ENCODE measurements at places on chromosomes 4 and X. TPM values are rescaled to one million over a fixed set of nuclear protein-coding genes. Genes with fewer than 3 reads are reported as not detected.

Gene MAGEA4
- not detected for total RNA-seq

Gene FRMPD3
- 0.16 TPM for total RNA-seq

Gene CLCN4
- total RNA-seq: 15.1 TPM

Gene WAS
- 0.09 TPM for total RNA-seq

Gene RNF175
- total RNA-seq: not detected

Gene ZMAT1
- total RNA-seq: 0.18 TPM

Gene SLC4A4
- 2.4 TPM for total RNA-seq
